ENCODE measurements at places on chromosomes 5 and 9.

DNA sequence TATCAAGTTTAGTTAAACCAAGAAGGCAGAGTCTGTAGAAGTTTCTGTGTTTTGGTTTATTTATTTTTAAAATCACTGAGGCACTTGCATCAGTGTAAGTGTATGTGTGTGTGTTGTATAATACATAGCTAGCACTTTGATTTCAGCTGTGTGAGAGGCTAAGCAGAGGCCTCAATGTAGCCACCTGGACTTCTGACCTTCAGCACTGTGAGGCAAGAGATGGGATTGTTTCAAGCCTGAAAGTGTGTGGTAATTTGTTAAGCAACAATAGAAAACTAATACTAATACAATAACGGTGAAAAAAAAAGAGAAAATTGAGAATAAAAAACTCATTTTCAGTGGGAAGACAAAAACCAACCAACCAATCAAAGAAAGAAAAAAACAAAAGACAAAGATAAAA lies 327.3 kb downstream of the CDH18 start:
- DNase-seq = peak; percentile 42
- H3K27me3 ChIP-seq = no peaks in the 10 kb centered on the region
- no peaks in the 10 kb centered on the region for H3K36me3 ChIP-seq
- H3K4me1 ChIP-seq = no peaks in the 10 kb centered on the region
- peak overlapping the region; percentile 44 for H3K27ac ChIP-seq

GRCh38 chr9:4620057-4620765 lies 41.9 kb upstream of the PLPP6 start:
- no peak overlapping the region for H3K27ac ChIP-seq
- DNase-seq = no peak
- H3K4me1 ChIP-seq = no peaks in the 10 kb centered on the region
- no peak overlapping the region for H3K4me3 ChIP-seq
- no peaks in the 10 kb centered on the region for H3K36me3 ChIP-seq

- H3K36me3 ChIP-seq = no peaks in the 10 kb centered on the region
- H3K27ac ChIP-seq = no peak overlapping the region
- H3K27me3 ChIP-seq = no peaks in the 10 kb centered on the region
- no peak for DNase-seq
Observed at GRCh38 chr5:19706776-19707175, 281.2 kb downstream of the CDH18 start.

DNA sequence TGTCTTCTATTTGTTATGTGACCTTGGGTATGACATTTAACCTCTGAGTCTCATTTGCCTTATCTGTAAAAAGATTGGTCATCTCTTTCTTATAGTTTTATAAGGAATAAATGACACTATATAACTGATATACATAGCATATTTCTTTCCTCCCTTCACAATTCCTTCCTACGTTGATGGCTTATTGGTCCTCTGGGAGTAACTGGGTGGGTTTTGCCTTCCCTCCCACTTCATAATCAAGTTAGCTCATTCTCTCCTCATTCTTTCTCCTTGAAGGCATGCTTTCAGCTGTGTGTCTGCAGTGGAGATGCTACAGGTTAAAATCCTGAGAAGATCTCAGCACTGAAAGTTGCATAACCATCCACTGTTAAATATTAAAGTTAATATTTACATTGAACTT lies 382.4 kb downstream of the TMEM38B start:
- no peak overlapping the region for H3K27ac ChIP-seq
- no peaks in the 10 kb centered on the region for H3K36me3 ChIP-seq
- H3K27me3 ChIP-seq = no peaks in the 10 kb centered on the region
- DNase-seq = peak; percentile 60

- no peak overlapping the region for H3K27ac ChIP-seq
- no peak overlapping the region for H3K4me3 ChIP-seq
- H3K4me1 ChIP-seq = no peaks in the 10 kb centered on the region
- DNase-seq = no peak
- no peaks in the 10 kb centered on the region for H3K27me3 ChIP-seq
Observed at GRCh38 chr9:91611582-91611981, 187.9 kb upstream of the NFIL3 start.

- peaks cover 26% of the 10 kb centered on the region for H3K36me3 ChIP-seq
- peak; percentile 73 for DNase-seq
- H3K27me3 ChIP-seq = no peaks in the 10 kb centered on the region
- no peak overlapping the region for H3K27ac ChIP-seq
- H3K4me1 ChIP-seq = no peaks in the 10 kb centered on the region
Observed at GRCh38 chr5:97009212-97009898, 73.5 kb downstream of the LNPEP start.

DNA sequence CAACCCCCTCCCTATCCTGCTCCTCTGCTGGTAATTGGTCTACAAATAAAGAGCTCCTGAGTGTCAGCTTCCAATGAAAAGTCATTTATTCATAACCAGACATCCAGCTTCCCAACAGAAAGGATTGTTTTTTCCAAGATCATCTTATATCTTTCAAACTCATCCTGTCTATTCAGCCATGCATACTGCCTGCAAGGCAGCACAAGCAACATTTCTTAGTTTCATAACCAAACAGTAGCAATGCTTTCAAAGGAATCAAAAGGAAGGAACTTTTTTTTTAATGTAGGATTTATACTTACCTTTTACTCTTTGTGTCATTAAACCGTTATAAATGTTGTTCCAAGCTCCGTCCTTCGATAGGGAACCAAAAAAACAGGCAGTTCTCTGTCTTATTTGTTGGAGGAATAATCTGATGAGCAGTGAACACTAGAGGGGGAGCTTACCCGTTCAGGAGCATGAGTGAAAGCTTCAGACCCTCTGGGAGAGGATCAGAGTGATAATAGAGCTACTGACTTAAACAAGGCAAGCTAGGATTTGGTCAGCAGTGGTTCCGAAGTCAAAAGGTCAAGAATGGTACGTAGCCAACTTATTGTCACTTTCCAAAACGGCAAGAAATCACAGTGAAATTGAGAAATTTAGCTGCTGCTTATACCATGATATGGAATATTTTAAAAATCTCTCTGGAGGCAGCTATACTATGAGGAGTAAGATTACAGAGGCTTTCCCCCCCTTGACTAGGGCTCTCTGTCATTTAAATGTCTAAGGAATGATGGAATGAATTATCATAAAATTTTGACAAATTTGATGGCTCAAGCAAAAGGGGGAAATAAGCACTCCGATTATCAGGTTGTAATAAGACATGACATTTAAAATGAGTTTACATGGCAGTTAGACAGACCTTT lies 892.9 kb downstream of the NR2F1-AS1 start:
- no peak overlapping the region for H3K4me3 ChIP-seq
- no peak overlapping the region for H3K27ac ChIP-seq
- peak; percentile 72 for DNase-seq
- H3K27me3 ChIP-seq = no peaks in the 10 kb centered on the region
- no peaks in the 10 kb centered on the region for H3K36me3 ChIP-seq

GRCh38 chr5:55679556-55679955 lies 32.6 kb downstream of the SLC38A9 start:
- H3K36me3 ChIP-seq = no peaks in the 10 kb centered on the region
- peak; percentile 32 for DNase-seq
- peaks cover 3% of the 10 kb centered on the region for H3K4me1 ChIP-seq
- H3K27ac ChIP-seq = no peak overlapping the region
- no peaks in the 10 kb centered on the region for H3K27me3 ChIP-seq
- no peak overlapping the region for H3K4me3 ChIP-seq

DNA sequence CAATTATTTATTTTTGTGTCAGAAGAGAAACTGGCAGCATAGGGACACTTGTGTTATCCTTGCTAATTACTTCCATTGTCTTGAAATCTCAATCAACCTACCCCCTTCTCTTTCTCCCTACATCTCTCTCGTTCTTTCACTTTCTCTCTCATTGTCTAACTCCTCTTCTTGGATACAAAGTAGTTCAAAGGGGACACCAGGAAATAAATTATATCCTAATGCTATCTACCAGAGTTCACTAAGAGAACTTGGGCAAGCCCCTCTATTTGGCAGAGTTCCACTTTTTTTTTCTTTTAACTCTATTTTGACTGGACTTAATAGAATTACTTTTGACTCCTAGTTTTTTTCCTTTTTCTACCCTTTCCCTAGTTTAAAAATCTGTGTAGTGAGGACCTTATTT lies 102.2 kb downstream of the MEF2C start:
- no peak overlapping the region for H3K27ac ChIP-seq
- no peak overlapping the region for H3K4me3 ChIP-seq
- peaks cover 2% of the 10 kb centered on the region for H3K36me3 ChIP-seq
- no peaks in the 10 kb centered on the region for H3K27me3 ChIP-seq
- no peak for DNase-seq

- peak overlapping the region; percentile 18 for H3K4me3 ChIP-seq
- peak overlapping the region; percentile 92 for H3K27ac ChIP-seq
- peaks cover 86% of the 10 kb centered on the region for H3K27me3 ChIP-seq
- DNase-seq = no peak
Observed at GRCh38 chr5:42994246-42994554, 45.9 kb downstream of the ANXA2R start.

- H3K36me3 ChIP-seq = no peaks in the 10 kb centered on the region
- peaks cover 6% of the 10 kb centered on the region for H3K4me1 ChIP-seq
- no peak overlapping the region for H3K4me3 ChIP-seq
- H3K27me3 ChIP-seq = no peaks in the 10 kb centered on the region
Observed at GRCh38 chr5:103450333-103451061, 112.1 kb downstream of the NUDT12 start.

DNA sequence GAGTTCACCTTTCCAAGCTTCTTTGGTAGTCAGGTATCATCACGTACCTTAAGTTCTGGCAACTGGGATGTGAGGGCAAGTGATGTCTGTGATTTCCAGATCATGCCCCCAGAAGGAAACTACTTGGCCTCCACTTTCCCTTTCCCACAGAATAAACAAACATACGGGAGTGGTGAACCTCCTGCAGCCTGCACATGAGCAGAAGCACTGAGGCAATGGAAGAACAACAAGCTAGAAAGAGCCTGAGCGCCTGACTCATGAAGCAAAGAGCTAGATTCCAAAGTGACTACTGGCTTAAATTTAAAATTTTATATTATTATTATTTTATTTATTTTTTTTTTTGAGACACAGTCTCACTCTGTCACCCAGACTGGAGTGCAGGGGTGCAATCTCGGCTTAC lies 35.0 kb downstream of the ARL15 start:
- no peak overlapping the region for H3K27ac ChIP-seq
- no peaks in the 10 kb centered on the region for H3K27me3 ChIP-seq
- no peak for DNase-seq
- no peaks in the 10 kb centered on the region for H3K4me1 ChIP-seq

DNA sequence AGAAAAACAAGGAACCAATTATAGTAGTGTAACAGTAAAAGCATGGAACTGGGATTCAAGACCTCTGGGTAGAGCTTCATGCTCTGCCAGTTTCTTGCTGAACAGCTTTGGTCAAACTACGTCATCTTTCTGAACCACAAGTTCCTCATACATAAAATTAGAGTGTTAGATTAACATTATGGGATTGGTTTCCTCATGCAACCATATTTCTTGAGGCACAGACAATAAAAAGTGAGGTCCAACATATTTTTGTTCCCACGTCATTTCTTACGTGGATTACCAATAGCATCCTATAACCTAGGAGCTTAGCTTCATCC lies 354.8 kb downstream of the TMEM232 start:
- no peaks in the 10 kb centered on the region for H3K36me3 ChIP-seq
- H3K4me3 ChIP-seq = no peak overlapping the region
- H3K27ac ChIP-seq = no peak overlapping the region

DNA sequence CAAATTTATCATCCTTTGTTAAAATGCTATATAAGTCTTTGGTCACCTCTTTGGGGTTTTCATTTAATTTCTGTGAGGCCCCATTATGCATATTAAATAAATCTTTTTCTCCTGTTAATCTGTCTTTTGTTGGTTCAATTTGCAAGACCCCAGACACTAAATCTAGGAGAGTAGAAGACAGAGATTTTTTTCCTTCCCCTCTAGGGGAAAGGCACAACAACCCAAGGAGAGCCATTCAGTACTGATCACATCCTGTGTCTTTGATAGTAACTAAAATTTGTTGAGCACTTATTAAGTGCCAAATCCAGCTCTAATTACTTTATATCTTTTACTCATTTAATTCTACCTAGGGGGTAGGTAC lies 74.4 kb downstream of the ALDH7A1 start:
- no peak overlapping the region for H3K4me3 ChIP-seq
- H3K4me1 ChIP-seq = peaks cover 6% of the 10 kb centered on the region
- H3K36me3 ChIP-seq = no peaks in the 10 kb centered on the region
- DNase-seq = no peak
- H3K27ac ChIP-seq = no peak overlapping the region
- H3K27me3 ChIP-seq = no peaks in the 10 kb centered on the region

DNA sequence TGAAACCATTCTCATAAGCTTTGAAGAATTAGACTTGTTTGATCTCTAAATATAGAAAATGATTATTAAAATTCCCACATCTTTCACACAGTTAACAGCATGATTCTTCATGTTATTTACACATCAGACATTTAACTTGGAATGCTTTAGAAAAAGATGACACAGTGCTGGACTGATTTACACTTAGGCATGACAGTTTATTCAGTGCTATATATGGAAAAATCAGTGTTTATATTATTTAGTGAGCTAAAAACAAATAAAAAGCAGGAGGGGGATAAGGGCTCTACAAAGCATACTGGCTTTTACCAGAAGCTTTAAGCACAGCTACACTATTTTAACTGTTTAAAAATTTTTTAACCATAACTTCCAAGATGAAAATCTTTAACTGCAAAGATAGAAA lies 30.0 kb downstream of the CDC37L1 start:
- no peak overlapping the region for H3K4me3 ChIP-seq
- H3K27ac ChIP-seq = no peak overlapping the region
- no peaks in the 10 kb centered on the region for H3K27me3 ChIP-seq
- DNase-seq = no peak
- peaks cover 12% of the 10 kb centered on the region for H3K36me3 ChIP-seq

- no peak for DNase-seq
- no peak overlapping the region for H3K27ac ChIP-seq
- H3K4me1 ChIP-seq = no peaks in the 10 kb centered on the region
- no peaks in the 10 kb centered on the region for H3K36me3 ChIP-seq
Observed at GRCh38 chr9:38208206-38208901, 139.3 kb upstream of the SHB start.

- H3K27ac ChIP-seq = no peak overlapping the region
- DNase-seq = no peak
- H3K4me3 ChIP-seq = no peak overlapping the region
- H3K36me3 ChIP-seq = no peaks in the 10 kb centered on the region
Observed at GRCh38 chr9:8799615-8800014, 1000.0 kb upstream of the DMAC1 start.

GRCh38 chr5:77231471-77232138 lies 21.1 kb downstream of the PDE8B start:
- no peaks in the 10 kb centered on the region for H3K4me1 ChIP-seq
- H3K27me3 ChIP-seq = no peaks in the 10 kb centered on the region
- H3K4me3 ChIP-seq = no peak overlapping the region
- no peak overlapping the region for H3K27ac ChIP-seq

- no peaks in the 10 kb centered on the region for H3K36me3 ChIP-seq
- H3K4me1 ChIP-seq = no peaks in the 10 kb centered on the region
- H3K27ac ChIP-seq = no peak overlapping the region
- peaks cover 2% of the 10 kb centered on the region for H3K27me3 ChIP-seq
- H3K4me3 ChIP-seq = no peak overlapping the region
Observed at GRCh38 chr5:133487093-133487492, 125.2 kb downstream of the FSTL4 start.

- H3K4me1 ChIP-seq = peaks cover 10% of the 10 kb centered on the region
- H3K27ac ChIP-seq = peak overlapping the region; percentile 20
- no peaks in the 10 kb centered on the region for H3K36me3 ChIP-seq
- H3K27me3 ChIP-seq = no peaks in the 10 kb centered on the region
- no peak overlapping the region for H3K4me3 ChIP-seq
- DNase-seq = peak; percentile 29
Observed at GRCh38 chr9:124088476-124088837, 76.9 kb downstream of the LHX2 start.

GRCh38 chr9:71729816-71730526 lies 38.3 kb downstream of the CEMIP2 start:
- peaks cover 11% of the 10 kb centered on the region for H3K36me3 ChIP-seq
- H3K27ac ChIP-seq = no peak overlapping the region
- no peak for DNase-seq
- H3K27me3 ChIP-seq = no peaks in the 10 kb centered on the region

GRCh38 chr5:82045554-82046275 lies 73.9 kb downstream of the ATG10 start:
- peak overlapping the region; percentile 13 for H3K27ac ChIP-seq
- H3K27me3 ChIP-seq = no peaks in the 10 kb centered on the region
- no peak overlapping the region for H3K4me3 ChIP-seq
- H3K4me1 ChIP-seq = peaks cover 6% of the 10 kb centered on the region
